ENCODE measurements at places on chromosomes 1 and 21.

GRCh38 chr1:110059133-110059863, 11.2 kb downstream of the ALX3 start:
- no peak for DNase-seq

DNA sequence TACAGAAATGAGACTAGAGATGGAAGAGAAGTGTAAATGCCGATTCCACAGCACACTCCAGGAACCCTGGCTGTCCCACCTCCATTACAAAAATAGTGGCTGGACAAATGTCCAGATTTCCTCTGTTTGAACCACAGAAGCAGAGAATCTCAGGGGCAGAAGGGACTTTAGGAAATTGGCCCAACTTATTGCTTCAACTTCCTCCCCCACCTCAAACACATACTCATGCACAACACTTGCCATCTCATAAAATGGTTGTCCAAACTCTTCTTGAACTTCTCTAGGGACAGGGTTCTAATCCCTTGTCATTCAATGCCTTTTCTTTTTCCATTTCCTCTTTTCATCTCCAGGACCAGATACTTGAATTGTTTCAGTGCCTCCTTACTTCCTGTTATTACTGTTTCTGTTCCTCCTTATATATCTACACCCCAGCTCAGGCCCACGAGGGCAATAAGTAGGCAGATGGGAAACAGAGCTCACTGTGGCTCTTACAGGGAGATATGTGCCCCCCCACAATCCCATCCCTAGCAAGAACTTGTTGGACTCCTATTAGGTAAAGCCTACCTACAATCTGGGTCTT, 8.5 kb upstream of the B4GALT3 start:
- DNase-seq: no peak

GRCh38 chr1:68479501-68479900, 17.4 kb downstream of the DEPDC1 start:
- no peak for DNase-seq

- no peak for DNase-seq
Measured at GRCh38 chr1:204084247-204084772, 11.4 kb downstream of the SOX13 start.

- no peak for DNase-seq
Measured at GRCh38 chr21:28074676-28075075, 918.0 kb downstream of the LTN1 start.

GRCh38 chr21:35328856-35329455, 279.9 kb upstream of the RUNX1 start:
- DNase-seq: no peak

GRCh38 chr1:39483276-39483675, 8.2 kb upstream of the BMP8A start:
- no peak for DNase-seq

DNA sequence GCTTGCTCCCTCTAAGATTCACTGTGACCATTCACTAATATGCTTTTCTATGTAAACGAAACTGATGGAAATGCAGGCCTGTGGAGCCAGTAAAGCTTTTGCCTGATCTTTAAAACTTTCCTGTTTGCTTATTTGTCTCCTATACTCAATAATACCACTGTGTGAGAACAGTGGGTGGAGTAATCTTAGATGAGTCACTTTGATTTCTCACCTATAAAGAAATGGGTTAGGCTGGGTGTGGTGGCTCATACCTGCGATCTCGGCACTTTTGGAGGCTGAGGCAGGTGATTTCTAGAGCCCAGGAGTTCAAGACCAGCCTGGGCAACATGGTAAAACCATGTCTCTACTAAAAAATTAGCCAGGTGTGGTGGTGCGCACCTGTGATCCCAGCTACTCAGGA, 70.8 kb downstream of the RWDD3 start:
- no peak for DNase-seq

- DNase-seq: no peak
Measured at GRCh38 chr1:52579415-52579814, 22.8 kb upstream of the GPX7 start.

GRCh38 chr1:206666954-206667665, 17.6 kb upstream of the MAPKAPK2 start:
- DNase-seq: no peak

GRCh38 chr1:76292418-76293184, 218.1 kb downstream of the ST6GALNAC3 start:
- DNase-seq: no peak
